ENCODE measurements at places on chromosomes 12 and 14. TPM values are rescaled to one million over a fixed set of nuclear protein-coding genes. Genes with fewer than 3 reads are reported as not detected.
A peak's percentile ranks its signal among the peaks of the same experiment; 100 is the strongest.

PEX5 gene
- polyA plus RNA-seq = 45.9 TPM

TOMM20L gene
- not detected for polyA plus RNA-seq

STYK1 gene
- polyA plus RNA-seq = 0.01 TPM

OAS1 gene
- 4.1 TPM for polyA plus RNA-seq

DNA sequence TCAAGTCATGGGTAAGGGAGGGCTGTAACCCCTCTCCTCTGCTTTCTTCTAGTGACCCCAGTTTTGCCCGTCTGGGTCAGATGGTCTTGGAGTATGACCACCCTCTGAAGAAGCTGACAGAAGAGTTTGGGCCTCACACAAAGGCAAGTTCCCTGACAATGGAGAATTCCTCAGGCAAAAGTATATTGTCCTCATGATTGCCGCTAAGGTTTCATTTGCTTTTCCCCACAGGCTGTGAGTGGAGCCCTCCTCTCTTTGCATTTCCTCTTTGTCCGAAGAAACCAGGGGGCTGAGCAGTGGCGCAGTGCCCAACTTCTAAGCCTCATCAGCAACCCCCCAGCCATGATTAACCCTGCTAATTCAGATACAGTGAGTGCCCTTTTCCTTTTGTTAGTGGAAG, 12.1 kb downstream of the NCKAP1L start:
- no peak for DNase-seq

DNA sequence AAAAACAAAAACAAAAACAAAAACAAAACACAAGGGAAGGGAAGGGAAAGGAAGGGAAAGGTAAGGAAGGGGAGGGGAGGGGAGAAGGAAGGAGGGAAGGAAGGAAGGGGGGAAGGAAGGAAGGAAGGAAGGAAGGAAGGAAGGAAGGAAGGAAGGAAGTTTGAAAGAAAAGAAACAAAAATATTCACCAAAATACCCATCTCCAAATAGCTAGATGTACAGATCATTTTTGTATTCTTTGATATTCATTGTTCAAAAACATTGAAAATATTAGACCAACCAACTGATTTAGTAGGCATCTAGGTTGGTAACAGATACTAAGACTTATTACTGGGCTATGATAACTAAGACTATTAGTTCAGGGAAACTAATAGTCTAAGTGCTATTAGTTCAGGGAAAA, 39.1 kb upstream of the USP15 start:
- DNase-seq = no peak

GRCh38 chr14:49732896-49733295, 35.1 kb upstream of the KLHDC2 start:
- no peak for DNase-seq

DNA sequence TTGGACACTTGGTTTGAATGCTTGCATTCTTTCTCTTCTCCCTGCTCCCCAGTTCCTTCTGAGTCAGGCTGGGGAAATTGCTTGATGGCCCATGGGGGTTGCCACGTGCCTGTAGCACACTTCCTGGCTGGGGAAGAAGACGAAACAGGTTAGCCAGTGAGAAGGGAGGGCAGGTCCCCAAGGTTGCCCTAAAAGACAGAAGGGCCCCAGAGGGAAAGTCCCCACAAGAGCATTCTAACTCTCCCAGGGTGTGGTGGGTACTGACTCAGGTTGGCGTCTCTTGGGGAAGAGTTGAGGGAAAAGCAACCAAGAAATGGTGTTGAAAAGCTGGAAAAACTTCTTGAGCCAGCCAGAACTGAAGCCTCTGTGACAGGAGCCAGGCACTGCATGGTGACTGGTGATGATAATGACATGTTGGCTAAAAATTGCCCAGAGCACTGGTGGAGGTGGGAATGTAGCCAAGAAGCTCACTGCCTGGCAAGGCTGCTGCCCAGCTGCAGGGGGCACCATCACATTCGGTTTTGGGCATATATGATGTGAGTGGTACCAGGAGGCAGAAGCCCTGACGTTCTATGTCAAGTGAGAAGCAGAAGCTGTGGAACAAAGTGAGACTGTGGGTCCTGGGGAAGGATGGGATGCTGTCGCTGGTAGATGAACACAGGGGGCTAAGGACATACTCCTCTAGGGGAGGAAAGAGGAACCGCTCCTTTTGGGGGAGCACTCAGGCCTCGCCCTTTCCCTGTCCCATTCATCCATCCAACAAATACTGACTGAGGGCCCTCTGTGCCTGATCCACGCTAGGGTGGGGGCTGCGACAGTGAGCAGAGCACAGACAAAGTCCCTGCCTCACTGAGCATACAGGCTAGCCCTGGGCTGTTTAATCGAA, 8.1 kb upstream of the RABGGTA start:
- DNase-seq = peak; percentile 81

GRCh38 chr12:69007101-69007854, 74.3 kb upstream of the CPM start:
- peak; percentile 26 for DNase-seq

GRCh38 chr14:45868377-45868776, 615.4 kb upstream of the MIS18BP1 start:
- DNase-seq = no peak

DNA sequence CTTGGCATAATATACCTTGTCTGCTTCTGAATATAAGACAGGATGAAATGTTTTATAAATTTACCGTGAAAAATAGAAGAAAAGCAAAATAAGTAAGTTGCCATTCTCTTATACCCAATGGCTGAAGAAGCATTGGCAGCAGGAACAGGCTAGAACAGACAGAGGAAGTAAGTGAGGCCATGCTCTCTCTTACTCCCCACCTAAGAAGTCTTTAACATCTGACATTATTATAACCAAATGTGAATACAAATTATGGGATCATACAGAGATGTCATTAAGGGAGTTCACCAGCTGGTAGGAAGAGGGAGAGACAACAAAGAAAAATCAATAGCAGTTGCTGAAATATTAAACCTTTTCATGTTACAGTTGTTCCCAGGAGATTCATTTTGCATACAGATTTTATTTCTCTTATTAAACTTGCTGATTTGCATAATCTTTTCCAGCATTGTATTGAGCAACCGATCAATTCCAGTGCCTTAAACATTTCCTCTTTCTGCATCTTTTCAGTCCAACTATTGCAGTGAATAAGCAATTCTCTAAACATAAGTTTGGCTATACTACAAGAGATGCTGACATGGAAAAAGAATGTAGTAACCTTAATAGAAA, 270.6 kb downstream of the SLC6A15 start:
- DNase-seq = no peak

GRCh38 chr12:66244446-66244845, 55.4 kb downstream of the IRAK3 start:
- DNase-seq = no peak

GRCh38 chr14:101476258-101476915, 84.9 kb upstream of the DIO3 start:
- no peak for DNase-seq
